NCI-H1417 treated with DMSO at 0.1 percent for 48 hours (cell line): ENCODE measurements at places on chromosomes 3 and 15.

DNA sequence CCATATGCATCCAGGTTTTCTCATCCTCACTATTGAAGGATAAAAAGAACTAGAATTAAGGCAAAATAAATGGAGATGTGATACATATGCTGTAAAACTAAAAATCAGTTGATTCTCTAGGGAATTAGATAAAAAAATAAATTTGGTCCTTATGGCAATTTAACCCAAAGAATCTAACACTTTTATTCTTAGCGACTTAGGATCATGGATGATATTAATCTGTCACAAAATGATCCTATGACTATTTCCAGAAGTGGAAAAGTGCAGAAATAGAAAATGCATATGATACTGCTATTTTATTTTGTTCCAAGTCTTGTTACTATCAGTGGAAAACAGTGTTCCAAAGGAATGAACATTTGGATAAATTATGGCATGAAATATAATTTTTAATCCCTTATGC is 746.3 kb downstream of the ROBO2 start:
- DNase-seq: no peak

DNA sequence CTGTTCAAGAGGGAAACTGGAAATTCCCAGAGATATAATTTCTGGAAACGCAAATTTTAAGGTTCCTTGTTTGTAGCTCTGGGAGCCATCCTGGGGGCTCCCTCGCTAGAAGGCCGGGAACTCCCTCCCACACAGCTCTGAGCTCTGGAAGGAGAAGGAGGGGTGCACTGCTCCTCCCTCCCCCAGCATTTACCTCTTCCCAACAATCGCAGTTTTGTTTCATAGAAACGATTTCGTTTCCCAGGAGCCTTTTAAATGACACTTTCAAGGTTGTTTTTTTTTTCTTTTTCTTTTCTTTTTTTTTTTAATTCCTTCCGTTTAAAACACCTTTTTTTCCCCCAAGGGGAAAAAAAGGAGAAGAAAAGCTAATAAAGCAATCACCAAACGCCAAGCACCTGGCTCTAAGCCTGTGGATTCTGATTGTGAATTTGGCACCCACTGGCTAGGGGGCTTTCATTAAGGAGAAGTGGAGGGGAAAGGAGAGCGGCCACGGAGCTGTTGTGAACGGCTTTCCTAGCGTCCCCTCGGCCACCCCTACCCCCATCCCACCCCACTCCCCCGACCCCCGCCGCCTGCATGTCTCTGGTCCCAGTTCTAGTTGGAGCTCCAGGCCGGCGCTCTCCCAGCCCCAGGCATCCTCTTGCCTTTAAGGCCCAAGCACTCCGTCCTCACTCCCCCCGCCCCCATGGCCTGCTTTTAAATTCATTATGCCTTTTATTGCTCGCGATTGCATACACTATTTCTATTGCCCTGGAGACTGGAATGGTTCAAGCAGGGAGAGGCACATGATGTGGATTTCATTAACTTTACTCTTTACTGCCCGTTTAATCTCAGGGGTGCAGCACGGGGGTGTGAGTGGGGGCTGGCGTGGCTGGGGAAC is 13.6 kb upstream of the CCDC33 start:
- no peak for DNase-seq

- DNase-seq: no peak
Measured at GRCh38 chr15:61489571-61489970, 260.5 kb upstream of the RORA start.

DNA sequence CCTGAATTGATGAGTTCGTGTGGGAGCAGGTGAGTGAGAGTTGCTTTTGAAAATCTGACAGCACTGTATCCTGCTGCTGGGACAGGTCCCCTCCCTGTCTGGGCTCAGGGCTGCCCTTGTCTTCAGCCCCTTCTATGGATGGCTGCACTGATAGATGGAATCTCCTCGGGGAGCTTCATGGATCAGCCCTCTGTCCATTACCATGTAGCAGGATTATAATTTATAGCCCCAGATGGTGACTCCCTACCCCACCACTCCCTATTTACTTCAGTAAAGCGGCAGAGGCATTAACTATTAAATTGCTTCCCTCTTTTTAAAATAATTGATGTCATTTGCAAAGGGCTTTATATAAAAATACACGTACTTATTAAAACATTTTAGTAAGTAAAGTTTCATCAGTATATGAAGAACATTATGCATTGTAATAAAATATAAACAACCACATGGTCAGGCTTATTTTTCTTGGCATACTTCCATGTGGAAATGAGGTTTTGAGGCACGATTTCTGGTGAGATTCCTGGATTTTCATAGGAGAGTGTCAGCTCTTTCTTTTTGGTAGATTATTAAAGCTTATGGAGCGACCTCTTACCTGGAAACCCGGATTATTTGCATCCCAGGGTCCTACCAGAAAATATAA is 38.5 kb downstream of the MAP3K13 start:
- peak; percentile 95 for DNase-seq

DNA sequence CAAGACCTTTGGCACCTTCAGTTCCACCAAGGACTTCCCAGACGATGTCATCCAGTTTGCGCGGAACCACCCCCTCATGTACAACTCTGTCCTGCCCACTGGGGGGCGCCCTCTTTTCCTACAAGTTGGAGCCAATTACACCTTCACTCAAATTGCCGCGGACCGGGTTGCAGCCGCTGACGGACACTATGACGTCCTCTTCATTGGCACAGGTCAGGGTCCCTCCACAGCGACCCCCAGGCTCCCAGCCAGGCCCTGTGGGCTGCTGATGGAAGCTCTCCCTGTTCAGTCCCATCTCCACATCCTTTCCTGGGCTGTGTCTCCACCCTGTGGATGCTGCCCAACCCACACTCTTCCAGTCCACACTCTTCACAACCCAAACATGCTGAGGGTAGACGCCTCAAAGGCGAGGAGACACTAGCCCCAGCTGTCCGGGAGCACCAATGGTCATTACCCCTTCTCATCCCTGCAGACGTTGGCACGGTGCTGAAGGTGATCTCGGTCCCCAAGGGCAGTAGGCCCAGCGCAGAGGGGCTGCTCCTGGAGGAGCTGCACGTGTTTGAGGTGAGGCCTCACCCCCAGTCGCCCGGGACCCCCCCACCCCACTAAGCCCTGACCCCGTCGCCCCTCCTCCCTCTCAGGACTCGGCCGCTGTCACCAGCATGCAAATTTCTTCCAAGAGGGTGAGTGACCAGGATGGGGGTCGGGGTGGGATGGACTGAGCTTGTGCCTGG is 4.3 kb upstream of the LSMEM2 start:
- no peak for DNase-seq

- no peak for DNase-seq
Measured at GRCh38 chr15:58330741-58331559, 100.8 kb upstream of the LIPC start.

- DNase-seq: no peak
Measured at GRCh38 chr3:152518346-152518745, 249.6 kb downstream of the MBNL1 start.

GRCh38 chr3:30357897-30358296 is 248.5 kb upstream of the TGFBR2 start:
- no peak for DNase-seq

GRCh38 chr3:188931531-188931930 is 240.2 kb upstream of the TPRG1 start:
- no peak for DNase-seq

GRCh38 chr15:89192766-89193165 is 28.6 kb downstream of the RLBP1 start:
- no peak for DNase-seq

GRCh38 chr3:187978433-187979011 is 175.4 kb upstream of the LPP start:
- DNase-seq: no peak

- DNase-seq: no peak
Measured at GRCh38 chr3:53234130-53234840, 21.5 kb downstream of the TKT start.

DNA sequence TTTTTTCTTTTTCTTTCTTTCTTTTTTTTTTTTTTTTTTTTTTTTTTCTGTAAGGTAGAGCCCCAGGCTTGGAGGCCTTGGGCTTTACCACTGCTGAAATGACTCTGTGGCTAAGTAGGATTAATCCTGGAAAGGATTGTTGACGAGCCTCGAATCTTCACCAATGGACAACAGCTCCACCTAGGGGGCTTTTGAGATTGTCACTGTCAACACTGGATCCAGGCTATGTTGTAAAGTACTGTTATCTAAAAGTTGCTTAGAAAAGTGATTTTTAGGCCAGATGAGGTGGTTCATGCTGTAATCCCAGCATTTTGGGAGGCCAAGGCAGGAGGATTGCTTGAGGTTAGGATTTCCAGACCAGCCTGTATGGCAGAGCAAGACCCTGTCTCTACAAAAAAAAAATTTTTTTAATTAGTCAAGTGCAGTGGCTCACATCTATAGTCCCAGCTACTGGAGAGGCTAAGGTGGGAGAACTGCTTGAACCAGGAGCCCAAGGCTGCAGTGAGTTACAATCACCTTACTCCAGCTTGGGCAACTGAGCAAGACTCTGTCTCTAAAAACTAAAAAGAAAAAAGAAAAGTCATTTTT is 41.6 kb downstream of the KLHL18 start:
- no peak for DNase-seq
